ENCODE measurements at places on chromosomes 5 and 9. TPM values are rescaled to one million over a fixed set of nuclear protein-coding genes. Genes with fewer than 3 reads are reported as not detected.
A peak's percentile ranks its signal among the peaks of the same experiment; 100 is the strongest.

DNA sequence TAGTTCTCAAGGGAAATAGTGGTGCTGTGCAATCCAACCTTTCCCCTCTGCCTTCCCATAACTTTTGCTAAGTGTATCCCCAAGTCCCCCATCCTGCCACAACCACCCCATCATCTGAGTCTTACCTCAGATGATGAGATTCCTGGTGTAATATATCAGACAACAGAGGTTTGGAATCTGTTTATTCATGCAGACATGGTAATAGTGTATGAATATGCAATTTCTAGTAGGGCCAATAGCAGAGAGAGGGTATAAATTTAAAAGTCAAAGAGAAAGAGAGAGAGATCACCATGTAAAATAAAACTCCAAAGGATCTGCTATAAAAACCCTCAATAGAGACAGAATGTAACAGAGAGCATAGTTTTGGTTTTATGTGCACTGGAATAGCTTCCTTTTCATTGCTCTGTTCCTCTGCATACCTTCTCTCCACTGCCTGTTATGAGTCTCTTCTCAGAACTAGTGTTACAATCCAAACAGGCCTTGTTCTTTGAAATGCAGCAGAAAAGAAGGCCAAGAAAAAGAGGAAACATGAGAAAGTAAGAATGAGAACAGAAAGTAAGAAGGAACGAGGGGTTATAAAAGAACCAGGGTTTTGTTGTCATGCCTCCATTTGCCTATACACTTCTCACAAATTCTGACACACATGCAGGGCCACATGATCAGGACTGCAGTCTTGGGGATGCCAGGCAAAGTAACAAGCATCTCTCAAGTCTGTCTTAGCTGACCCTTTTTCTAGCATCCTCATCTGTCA lies 278.0 kb downstream of the CETN3 start:
- peaks cover 2% of the 10 kb centered on the region for H3K4me1 ChIP-seq
- DNase-seq, result no peak
- H3K36me3 ChIP-seq, result no peaks in the 10 kb centered on the region
- no peaks in the 10 kb centered on the region for H3K27me3 ChIP-seq
- peak overlapping the region; percentile 88 for H3K27ac ChIP-seq
- no peak overlapping the region for H3K4me3 ChIP-seq

DNA sequence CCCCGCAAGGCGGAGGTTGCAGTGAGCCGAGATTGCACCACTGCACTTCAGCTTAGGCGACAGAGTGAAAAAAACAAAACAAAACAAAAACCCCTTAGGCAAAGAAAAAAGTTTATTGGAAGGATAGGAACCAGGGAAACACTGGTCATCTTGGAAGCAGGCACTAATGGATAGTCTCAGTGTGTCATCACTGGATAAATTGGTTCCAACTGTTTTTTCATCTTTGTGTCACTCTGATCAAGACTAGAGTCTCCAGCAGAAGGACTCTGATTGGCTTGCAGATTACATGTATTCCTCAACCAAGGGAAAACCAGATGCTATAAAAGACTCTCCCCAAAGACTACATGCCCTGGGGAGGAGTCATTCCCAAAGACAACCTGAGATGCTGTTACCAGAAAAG lies 35.0 kb upstream of the HMHB1 start:
- no peaks in the 10 kb centered on the region for H3K27me3 ChIP-seq
- no peak overlapping the region for H3K27ac ChIP-seq
- H3K4me3 ChIP-seq, result no peak overlapping the region
- DNase-seq, result no peak
- no peaks in the 10 kb centered on the region for H3K36me3 ChIP-seq
- no peaks in the 10 kb centered on the region for H3K4me1 ChIP-seq

- H3K27ac ChIP-seq, result no peak overlapping the region
- peaks cover 3% of the 10 kb centered on the region for H3K4me1 ChIP-seq
- H3K4me3 ChIP-seq, result no peak overlapping the region
- DNase-seq, result no peak
- no peaks in the 10 kb centered on the region for H3K36me3 ChIP-seq
These were observed 174.9 kb upstream of the HMHB1 start for GRCh38 chr5:143636931-143637528.

DNA sequence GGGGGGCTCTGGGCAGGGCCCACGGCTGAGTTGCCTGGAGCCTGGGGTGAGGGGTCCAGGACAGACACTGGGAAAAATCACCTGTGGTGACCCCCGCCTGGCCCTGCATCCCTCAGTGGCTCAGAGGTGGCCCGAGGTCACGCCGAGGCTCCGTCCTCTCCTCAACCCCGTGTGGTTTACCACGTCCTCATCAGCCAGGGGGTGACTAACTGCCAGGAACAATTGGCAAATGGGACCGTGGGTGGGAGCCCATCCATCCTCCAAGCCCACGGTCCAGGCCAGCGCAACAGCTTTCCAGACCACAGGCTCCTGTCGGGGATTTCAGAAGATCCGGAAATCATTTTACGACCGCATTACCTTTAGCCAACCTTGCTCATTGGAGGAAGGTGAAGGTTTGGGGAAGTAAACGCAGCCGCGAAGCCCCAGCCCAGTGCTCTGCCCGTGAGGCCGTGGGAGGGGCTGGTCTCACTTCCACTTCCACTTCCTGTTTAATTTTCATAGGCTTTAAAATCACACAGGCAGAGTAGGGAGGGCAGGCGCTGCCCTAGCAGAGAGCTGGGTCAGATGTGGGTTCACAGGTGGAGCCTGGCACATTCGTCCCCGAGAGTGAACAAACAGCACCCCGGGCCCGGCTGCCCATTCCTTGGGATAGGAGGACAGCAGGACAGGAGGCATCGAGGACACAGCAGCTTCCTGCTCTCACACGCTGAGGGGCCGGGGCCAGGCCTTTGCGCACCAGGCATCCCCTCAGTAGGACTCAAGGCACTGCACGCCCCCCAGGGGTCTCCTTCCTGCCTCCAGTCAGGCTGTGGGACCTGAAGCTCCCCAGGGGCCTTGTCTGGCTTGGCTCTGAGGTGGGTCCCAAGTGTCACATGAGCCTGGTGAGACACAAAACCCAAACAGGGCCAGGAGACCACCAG lies 19.8 kb upstream of the SLC9A3 start:
- peak; percentile 81 for DNase-seq
- no peaks in the 10 kb centered on the region for H3K4me1 ChIP-seq
- no peak overlapping the region for H3K27ac ChIP-seq
- H3K27me3 ChIP-seq, result no peaks in the 10 kb centered on the region

- no peak overlapping the region for H3K27ac ChIP-seq
- no peaks in the 10 kb centered on the region for H3K27me3 ChIP-seq
- peaks cover 5% of the 10 kb centered on the region for H3K4me1 ChIP-seq
- H3K36me3 ChIP-seq, result no peaks in the 10 kb centered on the region
These were observed 798 bp downstream of the MEGF9 start for GRCh38 chr9:120713257-120714087.

The FPGS gene
- 61.9 TPM for total RNA-seq

The UNC5A gene
- not detected for total RNA-seq

DNA sequence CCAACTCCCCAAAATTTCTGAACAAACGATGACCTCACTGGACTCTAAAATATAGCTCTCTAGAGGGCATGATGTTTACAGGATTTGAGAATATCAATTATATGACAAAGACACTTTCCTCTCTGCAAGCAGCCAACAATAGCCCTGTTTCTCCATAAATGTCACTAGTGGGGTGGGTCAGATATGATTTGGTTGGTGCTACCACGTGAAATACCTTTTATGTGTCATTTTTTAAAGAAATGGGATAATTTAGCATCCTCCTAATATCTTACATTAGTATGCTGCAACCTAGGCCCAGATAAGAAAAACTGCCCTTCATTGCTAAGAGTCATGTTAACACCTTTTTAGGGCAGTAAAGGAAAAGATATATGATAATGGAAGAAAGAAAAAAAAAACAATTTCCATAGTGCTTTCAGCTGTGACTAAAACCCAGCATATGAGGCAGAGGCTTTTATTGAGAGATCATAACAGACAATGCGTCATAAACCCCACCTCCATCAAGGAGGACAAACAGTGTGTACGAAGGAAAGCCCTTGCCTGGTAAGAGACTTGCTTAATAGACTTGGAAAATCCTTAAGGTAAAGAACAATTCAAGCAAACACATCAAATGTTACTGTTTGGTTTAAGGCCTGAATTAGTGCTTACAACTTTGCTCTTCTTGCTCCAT lies 372.4 kb upstream of the PAPPA start:
- H3K4me3 ChIP-seq, result no peak overlapping the region
- DNase-seq, result no peak
- H3K27me3 ChIP-seq, result no peaks in the 10 kb centered on the region
- no peaks in the 10 kb centered on the region for H3K36me3 ChIP-seq
- no peak overlapping the region for H3K27ac ChIP-seq
- no peaks in the 10 kb centered on the region for H3K4me1 ChIP-seq

The TLX3 gene
- total RNA-seq, result not detected

DNA sequence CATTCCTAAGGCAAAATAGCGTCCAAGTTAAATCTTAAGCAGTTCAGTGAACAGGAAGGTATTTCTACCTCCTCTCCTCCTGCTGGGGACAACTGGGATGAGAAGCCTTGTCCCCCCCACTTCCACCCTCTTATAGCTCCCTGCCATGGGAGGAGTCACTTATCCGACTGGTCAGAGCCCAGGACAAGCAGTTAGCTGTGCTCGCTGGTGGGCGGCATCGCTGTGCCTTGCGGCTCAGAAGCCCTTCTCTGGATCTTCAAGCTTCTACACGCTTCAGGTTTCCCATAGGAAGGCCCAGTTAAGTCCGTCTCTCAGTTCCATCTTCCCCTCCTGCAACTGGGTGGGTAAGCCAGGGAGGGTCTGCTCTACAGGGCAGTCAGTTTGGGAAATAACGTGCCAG lies 77.2 kb downstream of the PAX5 start:
- no peaks in the 10 kb centered on the region for H3K4me1 ChIP-seq
- no peak overlapping the region for H3K27ac ChIP-seq
- no peaks in the 10 kb centered on the region for H3K36me3 ChIP-seq
- H3K4me3 ChIP-seq, result no peak overlapping the region
- no peaks in the 10 kb centered on the region for H3K27me3 ChIP-seq
- no peak for DNase-seq

The SLC23A1 gene
- total RNA-seq, result not detected

The ANGPTL2 gene
- 36.7 TPM for total RNA-seq

- peak overlapping the region; percentile 2 for H3K4me3 ChIP-seq
- H3K27me3 ChIP-seq, result no peaks in the 10 kb centered on the region
- H3K27ac ChIP-seq, result no peak overlapping the region
- H3K4me1 ChIP-seq, result no peaks in the 10 kb centered on the region
- no peaks in the 10 kb centered on the region for H3K36me3 ChIP-seq
These were observed 62.3 kb downstream of the CXXC5 start for GRCh38 chr5:139710319-139711066.

The FAM81B gene
- not detected for total RNA-seq

The C5 gene
- total RNA-seq, result 11.4 TPM

DNA sequence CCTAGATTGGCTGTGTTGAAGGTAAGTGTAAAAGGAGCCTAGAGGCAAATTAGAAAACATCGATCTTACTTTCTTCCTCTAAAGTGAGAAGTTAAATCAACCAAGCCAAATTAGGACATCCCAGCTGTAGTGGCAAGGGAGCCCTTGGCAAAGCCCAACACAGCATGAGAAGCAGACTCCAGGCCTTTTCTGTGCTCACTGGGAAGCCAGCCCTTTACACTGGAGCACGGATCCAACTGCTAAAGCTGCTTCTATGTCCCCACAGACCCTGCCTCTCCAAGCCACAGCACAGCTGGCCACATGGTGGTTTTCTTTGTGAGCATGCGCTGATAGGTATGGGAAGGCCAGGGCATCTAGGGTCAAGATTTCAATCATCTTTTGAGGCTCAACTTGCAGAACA lies 94.1 kb downstream of the APBA1 start:
- H3K27ac ChIP-seq, result no peak overlapping the region
- H3K36me3 ChIP-seq, result no peaks in the 10 kb centered on the region
- no peaks in the 10 kb centered on the region for H3K4me1 ChIP-seq
- DNase-seq, result peak; percentile 51

GRCh38 chr5:41763574-41763973 lies 106.7 kb downstream of the OXCT1 start:
- H3K4me1 ChIP-seq, result peaks cover 7% of the 10 kb centered on the region
- H3K4me3 ChIP-seq, result no peak overlapping the region
- H3K36me3 ChIP-seq, result peaks cover 2% of the 10 kb centered on the region
- H3K27ac ChIP-seq, result no peak overlapping the region
- no peak for DNase-seq
- no peaks in the 10 kb centered on the region for H3K27me3 ChIP-seq

The PCDHGA5 gene
- total RNA-seq, result 7.5 TPM

All from aorta (tissue), 5 donors.